ENCODE measurements at places on chromosomes 2 and 18.

- DNase-seq = no peak
These were observed at the start of gene GKN1 for GRCh38 chr2:68974251-68974650. TSS of gene GKN1 (plus strand) at chr2:68974636. CDS start at chr2:68974678, 42 bp downstream.

GRCh38 chr2:226031647-226032501 lies 632.4 kb downstream of the NYAP2 start:
- no peak for DNase-seq

DNA sequence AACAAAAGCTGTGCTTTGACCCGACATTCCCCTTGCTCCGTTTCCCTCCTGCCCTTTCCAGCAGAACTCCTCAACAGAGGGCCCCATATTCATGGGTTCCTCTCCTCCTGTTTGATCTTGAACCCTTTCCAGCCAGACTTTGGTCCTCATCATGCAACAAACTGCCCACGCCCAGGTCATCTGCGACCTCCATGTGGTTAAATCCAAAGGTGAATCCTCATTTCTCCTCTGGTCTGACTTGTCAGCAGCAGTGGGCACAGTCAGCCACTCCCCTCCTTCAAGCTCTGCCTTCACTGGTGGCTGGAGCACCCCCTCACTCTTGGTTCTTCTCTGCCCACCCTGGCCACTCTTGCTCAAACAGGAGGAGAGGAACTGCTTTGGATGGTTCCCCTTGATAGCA lies 2.7 kb downstream of the HS1BP3 start:
- no peak for DNase-seq

- DNase-seq = no peak
These were observed 185.7 kb upstream of the KLHL29 start for GRCh38 chr2:23199115-23199918.

GRCh38 chr2:148674063-148675020 lies 29.8 kb downstream of the EPC2 start:
- DNase-seq = no peak

DNA sequence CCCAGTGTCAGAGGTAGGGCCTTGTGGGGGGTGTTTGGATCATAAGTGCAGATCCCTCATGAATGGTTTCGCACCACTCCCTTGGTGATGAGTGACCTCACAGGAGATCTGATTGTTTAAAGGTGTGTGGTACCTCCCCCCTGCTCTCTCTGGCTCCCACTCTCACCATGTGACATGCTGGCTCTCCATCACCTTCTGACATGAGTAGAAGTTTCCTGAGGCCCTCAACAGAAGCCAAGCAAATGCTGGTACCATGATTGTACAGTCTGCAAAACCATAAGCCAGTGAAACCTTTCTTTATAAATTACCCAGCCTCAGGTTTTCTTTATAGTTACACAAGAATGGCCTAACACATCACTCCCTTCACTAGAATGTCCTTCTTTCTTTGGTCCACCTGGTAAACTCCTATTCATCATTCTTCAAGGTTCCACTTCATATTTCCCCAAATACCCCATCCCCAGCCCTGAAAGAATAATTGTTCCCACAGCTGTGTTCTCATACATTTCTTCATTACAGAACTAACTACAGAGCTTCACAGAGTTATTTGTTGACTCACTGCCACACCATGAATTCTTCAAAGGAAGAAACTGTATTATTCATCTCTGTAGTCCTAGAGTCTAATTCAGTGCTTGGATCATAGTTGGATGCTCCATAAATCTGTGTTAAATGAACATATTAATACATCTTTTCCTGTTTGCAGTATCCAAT lies 81.2 kb upstream of the STK17B start:
- no peak for DNase-seq

- DNase-seq = no peak
These were observed 95.7 kb downstream of the TTC27 start for GRCh38 chr2:32723467-32724079.

DNA sequence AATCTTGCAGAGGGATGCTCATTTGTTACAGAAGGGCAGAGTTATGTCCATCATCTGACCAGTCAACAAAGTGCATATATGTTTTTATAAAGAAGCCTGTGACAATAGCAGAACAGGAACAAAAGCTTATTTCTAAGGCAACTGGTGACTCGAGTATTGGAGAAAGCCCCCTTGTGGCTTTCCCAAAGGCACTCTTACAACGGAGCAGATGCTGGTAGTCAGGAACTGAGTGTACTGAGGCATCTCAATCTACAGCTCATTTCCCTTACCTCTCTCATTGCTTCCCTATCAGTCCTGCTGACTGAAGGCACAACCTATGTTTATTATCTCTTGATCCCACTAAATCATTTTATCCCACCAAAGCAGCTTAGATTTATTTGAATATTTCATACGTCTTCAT lies 557.1 kb upstream of the CHAC2 start:
- no peak for DNase-seq

DNA sequence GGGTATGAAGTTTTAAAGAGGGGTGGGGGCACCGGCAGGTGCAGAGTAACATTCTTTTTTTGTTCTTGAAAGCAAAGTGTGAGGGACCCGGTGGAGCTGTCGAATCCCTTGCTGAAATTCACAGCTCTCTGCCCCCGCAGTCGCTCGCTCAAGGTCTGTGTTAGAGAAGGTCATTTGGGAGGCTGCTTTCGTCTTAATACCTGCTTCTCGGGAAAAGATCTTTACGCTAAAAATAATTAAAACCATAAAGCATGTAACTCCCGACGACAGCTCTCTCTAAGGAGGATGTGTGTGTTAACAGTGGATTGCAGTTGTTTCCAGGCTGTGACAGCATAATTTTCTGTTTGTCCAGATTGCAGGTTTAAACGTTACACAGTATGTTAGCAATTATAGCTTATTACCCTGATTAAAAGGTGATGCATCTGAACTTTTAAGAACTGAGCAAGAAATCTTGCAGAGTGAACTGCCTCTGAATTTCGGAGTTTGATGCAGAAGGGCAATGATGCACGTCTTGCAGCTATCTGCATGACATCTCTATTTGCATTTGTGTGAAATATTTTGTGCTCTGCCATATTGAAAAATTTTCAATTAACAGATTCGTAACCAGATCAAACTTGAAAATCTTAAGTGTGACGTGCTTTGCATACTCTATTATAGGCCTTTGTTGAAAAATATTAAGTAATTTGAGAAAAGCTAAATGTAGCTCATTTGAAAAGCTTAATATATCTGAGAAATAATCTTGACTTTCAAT lies 954 bp downstream of the RAPGEF4 start:
- DNase-seq = no peak

DNA sequence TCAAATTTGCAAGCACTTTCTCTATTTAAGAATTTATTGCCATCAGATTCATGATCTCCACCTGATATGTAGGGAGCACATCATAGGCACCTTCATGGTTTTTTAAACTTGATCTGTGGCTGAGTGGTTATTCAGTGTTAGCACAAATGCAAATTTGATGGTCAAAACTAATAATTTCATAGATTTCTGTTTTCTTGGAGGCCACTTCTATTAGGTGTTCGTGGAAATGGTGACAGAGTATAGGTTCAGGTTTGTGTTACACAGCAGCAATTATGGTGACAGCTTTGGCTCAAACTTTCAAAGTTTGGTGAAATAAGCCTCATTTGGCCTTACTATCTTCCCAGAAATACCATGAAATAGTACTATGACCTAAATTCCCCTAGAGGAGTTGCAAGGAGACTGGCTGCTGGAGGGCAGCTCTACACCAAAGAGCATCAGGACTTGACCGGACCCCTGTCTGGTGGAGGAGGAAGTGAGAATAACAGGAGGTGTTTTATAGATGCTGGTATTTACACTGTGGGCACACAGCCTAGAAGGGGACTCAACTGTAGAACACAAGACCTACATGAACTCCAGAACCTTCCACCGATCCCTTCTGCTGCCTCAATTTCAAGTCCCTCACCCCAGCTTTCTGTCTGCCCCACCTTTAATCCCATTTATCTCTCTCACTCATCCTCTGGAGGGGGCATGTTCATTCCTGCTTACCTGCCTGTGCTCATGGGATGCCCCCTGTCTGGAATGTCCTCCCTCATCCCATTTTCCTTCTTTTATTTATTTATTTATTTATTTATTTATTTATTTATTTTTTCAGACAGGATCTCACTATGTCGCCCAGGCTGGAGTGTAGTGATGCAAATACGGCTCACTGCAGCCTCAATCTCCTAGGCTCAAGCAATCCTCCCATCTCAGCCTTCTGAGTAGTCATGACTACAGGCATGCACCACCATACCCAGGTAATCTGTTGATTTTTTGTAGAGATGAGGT lies 132.9 kb upstream of the SIX2 start:
- no peak for DNase-seq

DNA sequence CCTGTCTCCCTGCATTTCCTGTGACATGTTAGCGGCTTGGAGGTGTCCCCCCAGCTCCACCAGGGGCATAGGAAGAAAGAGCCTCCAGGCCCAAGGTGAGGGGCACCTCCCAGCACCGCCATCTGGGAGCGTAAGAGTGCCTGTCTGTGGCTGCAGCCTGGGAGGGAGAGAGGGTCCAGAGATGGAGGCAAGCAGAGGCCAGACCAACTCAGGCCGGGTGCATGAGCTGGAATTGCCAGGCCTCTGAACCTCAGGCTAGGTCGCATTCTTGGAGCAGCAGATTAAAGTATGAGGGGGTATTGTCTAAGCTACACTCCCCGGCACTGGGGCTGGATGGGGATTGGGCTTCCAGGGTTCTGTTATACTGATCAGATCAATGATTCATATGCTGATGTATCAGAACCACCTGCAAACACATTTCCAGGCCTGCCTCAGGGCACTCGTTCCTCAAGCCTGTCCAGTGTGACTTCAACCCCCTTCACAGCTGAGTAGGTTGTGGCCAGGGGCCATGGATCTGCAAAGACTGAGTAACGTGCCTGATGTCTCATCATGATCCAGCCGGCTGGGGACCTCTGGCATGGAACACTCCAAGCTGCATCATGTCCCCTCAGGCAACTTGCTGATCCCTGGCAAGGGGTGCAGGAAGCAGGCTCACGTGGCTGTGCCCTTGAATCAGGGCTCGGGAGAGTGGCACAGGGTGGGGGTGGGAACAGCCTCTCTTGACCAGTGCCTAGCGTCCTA lies 73.2 kb downstream of the HS1BP3 start:
- DNase-seq = no peak

DNA sequence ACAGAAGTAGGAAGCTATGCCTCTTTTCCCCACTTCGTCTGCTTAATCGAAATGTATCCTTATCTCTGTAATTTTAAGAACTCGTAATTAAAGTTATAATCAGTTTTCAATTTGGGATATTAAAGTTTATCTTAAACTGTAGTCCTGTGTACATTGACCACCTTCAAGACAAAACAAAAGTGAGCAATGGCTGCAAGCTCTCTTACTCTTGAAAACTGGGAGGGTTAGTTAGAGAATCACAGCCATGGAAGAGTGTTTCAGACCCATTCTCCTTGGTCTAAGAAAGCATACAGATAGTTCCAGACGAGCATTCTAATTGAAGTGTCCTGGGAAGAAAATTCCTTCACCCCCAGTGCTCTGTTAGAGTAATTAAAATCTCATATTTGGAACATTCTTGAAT lies 2.0 kb downstream of the KCMF1 start:
- no peak for DNase-seq

- DNase-seq = no peak
These were observed 14.5 kb upstream of the SEH1L start for GRCh38 chr18:12933327-12933726.

- no peak for DNase-seq
These were observed 28.5 kb upstream of the ALPP start for GRCh38 chr2:232349946-232350635.

GRCh38 chr2:240155745-240156390 lies 15.4 kb upstream of the OTOS start:
- DNase-seq = no peak

GRCh38 chr2:27582695-27583389 lies at the start of gene ZNF512:
TSS of gene ZNF512 (plus strand) at chr2:27583042. CDS start at chr2:27583113, 71 bp downstream.
- DNase-seq = no peak

GRCh38 chr2:184030989-184031388 lies 567.3 kb upstream of the ZNF804A start:
- DNase-seq = no peak

GRCh38 chr2:15159751-15160177 lies 401.4 kb downstream of the NBAS start:
- DNase-seq = no peak

GRCh38 chr2:221775096-221775495 lies 203.0 kb upstream of the EPHA4 start:
- no peak for DNase-seq

GRCh38 chr18:68833756-68834155 lies 35.9 kb downstream of the CCDC102B start:
- no peak for DNase-seq

- DNase-seq = no peak
These were observed 249.0 kb downstream of the LPIN1 start for GRCh38 chr2:11995456-11995855.

DNA sequence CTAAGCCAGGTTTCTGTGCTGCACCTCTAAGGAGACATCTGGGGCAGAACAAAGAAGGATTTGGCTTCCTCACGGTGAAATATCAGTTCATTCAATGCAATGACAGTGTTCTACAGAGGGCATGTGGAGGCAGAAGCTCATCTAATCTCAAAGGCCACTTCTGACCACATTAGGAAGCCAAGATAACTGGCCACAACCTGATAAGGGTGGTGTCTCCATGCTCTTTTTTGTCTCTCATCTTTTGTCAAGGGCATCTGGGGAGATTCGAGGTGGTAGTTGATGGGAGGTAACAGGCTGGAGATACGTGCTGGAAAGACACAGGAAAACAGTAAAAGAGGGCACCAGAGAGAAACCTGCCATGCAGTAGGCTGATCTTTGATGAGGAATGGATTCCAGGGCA lies 303.9 kb downstream of the LRATD1 start:
- DNase-seq = no peak

DNA sequence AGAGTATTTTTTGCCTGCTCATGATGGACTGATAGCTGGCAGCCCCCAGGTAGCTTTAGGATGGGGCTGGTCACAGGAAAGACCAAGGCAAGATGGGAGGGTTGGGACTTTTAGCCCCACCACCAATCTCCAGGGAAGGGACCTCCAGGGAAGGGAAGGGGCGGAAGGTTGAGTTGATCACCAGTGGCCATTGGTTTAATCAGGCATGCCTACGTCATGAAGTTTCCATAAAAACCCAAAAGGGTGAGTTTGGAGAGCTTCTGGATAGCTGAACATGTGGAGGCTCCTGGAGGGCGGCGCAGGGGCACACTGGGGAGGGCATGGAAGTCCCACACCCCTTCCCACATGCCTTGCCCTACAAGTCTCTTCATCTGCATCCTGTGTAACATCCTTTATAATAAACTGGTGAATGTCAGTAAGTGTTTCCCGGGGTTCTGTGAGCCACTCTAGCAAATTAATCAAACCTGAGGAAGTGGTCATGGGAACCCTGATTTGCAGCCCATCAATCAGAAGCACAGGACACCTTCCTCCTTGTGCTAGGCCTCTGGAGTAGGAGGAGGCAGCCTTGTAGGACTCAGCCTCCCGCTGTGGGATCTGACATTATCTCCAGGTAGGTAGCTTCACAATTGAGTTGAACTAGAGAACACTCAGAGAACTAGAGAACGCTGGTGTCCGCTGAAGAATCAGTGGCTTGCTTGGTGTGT lies 30.3 kb downstream of the RAB31 start:
- DNase-seq = no peak

DNA sequence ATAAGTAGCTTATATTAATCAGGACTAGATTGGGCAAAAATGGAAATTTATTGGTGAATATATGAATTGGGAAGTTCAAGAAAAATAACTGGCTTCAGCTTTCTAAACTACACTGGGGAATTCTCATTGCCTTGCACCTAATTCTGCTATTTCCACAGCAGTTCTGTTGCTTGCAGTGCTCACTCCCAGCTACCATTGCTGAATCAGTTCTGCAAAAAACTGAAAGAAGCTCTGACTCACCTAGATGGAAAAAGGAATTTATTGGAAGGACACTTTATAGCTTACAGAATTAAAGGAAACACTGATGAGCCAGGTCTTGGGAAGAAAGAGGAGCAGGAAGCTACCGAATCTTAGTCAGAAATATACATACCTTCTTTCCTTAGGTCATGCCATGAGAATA lies 60.3 kb upstream of the ACVR1 start:
- DNase-seq = no peak

Measured in cortex of kidney (tissue), 1 donor.